ENCODE measurements at places on chromosomes 5 and 9.

- DNase-seq, result peak; percentile 72
Observed at GRCh38 chr5:17186256-17186655, 31.2 kb upstream of the BASP1 start.

- DNase-seq, result peak; percentile 91
Observed at GRCh38 chr9:6759185-6759977, 1.6 kb downstream of the KDM4C start.

DNA sequence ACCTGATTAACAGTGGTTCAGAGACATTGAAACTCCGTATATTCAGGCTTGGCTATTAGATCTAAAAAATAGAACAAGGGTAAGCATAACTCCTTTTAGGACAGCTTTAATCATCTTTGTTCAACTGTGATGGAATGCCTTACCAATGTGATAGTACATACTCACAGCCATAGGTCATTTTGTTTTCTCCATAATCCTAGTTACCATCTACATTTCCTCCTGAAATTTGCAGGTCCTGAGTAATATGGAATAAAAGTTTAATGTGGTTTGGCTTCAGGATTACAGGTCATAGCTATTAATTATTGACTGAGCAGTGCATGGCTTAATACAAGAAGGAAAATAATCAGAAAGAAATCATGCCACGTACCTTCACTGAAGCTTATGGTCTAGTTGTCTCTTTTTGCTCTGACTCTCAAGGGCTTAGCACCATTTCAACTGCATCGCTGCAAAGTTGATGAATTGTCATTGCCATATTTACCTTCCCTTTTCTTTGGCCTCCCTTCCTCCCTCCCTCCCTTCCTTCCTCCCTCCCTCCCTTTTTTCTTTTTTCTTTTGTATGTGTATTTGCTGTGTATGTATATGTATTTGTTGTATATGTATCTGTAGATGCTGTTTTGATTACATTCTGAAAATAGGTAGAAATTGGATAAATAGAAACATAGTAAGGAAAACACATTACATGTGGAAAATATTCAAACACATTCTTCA is 250.9 kb upstream of the ZNF608 start:
- DNase-seq, result peak; percentile 7

DNA sequence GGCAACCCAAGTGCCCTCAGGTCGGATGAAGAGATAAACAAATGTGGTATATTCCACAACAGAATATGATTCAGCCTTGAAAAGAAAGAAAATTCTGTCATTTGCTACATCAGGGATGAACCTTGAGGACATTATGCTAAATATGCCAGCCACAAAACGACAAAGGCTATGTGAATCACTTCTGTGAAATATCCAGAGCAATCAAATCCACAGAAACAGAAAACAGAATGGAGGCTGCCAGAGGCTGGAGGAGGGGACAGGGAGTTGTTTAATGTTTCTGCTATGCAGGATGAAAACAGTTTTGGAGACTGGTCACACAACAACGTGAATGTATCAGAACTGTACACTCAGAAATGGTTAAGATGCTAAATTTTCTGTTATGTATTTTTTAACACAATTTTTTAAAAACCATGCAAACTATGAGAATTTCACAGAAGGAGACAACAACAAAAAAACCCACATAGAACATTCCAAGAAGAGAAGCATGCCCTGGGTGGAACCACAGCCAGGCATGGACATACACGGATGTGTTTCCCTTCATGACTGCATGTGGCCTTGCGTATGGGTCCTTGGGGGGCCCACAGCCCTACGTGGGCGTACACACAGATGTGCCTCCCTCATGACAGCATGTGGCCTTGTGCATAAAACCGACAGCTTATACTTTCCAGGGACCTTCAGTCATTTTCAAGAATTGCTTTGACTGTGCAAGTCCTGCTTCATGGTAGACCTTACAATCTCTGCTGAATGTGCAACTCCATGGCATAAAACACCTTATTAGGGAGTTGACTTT is 146.7 kb downstream of the ROR2 start:
- DNase-seq, result peak; percentile 75

All from mesenchymal stem cell (in vitro differentiated cells and primary cell).